Stimulated activated CD4-positive, alpha-beta T cell treated with anti-CD3 and anti-CD28 coated beads, Interleukin-1b, Interleukin-23, amount 100 ng/mL, for 48 hours (primary cell): ENCODE measurements at places on chromosomes 3 and 15.
A peak's percentile ranks its signal among the peaks of the same experiment; 100 is the strongest.

- DNase-seq, result no peak
These were observed 82.8 kb downstream of the EBLN2 start for GRCh38 chr3:73144276-73144675.

- no peak for DNase-seq
These were observed 147.2 kb upstream of the SLC2A2 start for GRCh38 chr3:171173736-171174135.

DNA sequence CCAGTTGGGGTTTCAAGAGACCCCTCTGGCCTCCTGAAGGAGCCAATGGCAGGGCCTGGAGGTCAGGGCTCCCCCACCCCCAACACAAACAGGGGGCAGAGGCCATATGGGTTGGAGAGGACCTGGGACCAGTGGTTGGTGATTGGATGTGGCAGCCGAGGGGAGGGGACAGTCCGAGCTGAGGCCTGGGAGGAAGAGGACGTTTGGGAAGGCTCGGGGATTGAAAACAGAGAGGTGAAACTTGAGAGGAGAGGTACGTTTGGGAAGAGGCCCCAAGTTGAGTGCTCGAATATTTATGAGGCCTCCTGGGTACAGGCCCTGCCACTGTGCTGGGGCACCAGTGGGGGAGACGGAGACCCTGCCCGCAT lies 53.7 kb downstream of the DNAJB8 start:
- no peak for DNase-seq

- DNase-seq, result peak; percentile 50
These were observed 19.5 kb downstream of the XXYLT1 start for GRCh38 chr3:195251336-195252065.

DNA sequence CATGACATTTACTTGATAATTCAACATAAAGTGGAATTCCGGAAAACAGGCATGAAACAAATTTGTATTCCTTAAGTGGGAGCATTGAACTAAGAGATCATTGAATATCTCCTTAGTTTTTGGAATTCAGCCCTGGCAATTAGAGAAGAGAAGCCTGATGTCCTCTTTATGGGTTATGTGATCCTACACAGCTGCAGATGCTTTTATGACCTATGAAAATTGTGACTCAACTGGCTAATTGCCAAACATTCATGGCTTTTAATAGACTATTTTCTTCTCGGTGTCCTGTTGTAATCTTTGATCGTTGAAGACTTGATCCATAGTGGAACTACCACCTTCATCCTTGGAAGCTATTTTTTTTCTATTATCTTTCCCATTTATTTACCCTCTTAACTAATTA lies 46.1 kb downstream of the AGBL1 start:
- DNase-seq, result no peak

DNA sequence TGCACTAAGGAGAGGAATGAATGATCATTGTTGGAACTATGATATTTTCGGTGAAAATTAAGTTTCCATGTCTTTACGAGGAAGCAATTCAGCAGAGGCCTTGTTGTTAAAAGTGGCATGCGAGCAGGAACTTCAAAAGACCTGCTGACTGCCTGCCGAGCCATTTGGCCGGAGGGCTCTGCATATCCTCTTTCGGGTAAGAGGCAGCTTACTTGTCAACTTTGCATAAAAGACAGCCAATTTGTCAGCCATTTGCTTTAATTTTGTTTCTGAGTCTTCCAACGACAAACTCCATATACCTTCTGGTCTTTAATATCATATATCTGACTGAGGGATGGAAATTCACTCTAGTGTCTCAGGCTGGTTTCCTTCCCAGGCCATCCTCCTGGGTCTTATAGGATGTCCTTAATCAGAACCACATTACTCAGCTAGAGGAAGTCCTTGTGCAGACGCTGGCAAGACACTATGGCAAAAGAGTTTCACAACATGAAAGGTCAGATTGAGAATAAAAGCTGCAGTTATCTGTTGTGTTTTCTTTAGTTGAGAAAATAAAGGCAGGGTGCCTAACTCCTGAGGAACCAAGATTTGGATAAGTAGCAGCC lies 128.7 kb upstream of the WNT5A start:
- no peak for DNase-seq

GRCh38 chr15:99371180-99372103 lies 120.2 kb downstream of the LRRC28 start:
- DNase-seq, result no peak

DNA sequence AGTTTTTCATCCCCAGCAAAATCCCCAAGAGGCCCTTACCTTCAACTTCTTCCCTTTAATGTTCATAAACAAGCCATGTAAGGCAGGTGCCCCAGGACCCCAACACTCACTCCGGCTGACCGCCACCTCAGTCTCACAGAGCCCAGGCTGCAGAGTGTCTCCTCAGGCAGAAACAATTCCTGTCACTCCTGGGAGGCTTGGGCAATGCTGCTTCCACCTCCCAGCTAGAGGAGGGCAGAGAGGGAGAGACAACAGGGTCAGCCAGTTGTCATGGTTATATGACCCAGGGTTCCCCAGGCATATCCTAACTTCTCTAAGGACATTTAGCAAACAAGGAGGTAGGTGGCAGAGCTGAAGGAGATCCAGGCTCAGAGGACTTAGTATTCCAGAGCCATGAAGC lies at the start of gene PLIN1:
Gene PLIN1, minus strand, starts transcription at position 156 of the 400 bp plus-strand sequence. CDS start 1,878 bp downstream, outside the sequence.
- no peak for DNase-seq

DNA sequence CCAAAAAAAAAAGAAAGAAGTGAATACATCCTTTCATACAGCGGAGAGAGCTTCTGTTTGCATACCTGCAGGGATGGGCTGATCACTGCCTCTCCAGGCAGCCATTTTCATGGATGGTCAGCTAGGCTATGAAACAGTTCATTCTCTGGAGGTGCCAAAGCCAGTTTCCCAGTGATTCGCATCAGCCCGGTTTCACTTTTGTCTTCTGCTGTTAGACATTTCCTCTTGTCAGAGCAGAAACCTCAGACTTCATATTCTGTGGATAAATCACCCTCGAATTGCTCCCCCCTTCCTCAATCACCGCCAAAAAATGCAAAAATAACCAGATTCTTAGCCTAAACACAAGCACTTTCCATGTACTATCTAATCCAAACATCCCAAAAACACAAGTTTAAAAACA lies 225.6 kb downstream of the ADAMTS9 start:
- DNase-seq, result no peak

GRCh38 chr3:44067431-44067830 lies 174.3 kb upstream of the TOPAZ1 start:
- no peak for DNase-seq

- DNase-seq, result no peak
These were observed 30.6 kb upstream of the CERS3 start for GRCh38 chr15:100559330-100559729.

GRCh38 chr3:104198131-104198530 lies 1168.6 kb upstream of the ALCAM start:
- no peak for DNase-seq

DNA sequence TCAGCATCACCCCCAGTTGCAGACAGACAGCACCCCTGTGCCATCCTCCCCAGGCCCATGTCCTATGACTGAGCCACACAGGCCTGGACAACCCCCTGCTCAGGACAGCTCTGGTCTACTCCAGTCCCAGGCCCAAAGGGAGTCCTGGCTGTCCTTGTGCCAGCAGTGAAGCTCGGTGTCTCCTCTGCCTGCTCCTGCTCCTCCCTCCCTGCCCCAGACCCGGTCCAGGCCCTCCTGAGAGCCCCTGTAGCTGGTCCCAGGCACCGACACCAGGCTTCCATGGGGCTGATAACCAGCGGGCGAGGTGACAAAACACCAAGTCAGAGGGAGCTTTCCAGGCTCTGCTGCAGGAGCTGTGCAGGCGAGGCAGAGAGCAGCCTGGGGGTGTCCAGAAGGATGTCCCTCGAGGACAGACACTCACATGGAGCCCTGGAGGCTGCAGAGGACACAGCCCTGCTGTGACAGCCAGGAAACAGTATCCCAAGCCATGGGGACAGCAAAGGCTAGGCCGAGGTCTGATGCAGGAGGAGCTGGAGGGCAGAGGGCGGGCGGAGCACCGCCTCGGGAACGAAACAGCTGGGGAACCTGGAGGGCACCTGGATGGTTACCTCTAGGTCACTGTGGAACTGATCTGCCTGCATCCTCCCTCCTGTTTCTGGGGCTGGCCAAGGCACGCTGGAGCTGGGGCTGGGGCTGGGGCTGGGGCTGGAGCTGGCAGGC lies 103.8 kb upstream of the PRR20G start:
- no peak for DNase-seq

- no peak for DNase-seq
These were observed 205.0 kb upstream of the MME start for GRCh38 chr3:154875142-154875541.

DNA sequence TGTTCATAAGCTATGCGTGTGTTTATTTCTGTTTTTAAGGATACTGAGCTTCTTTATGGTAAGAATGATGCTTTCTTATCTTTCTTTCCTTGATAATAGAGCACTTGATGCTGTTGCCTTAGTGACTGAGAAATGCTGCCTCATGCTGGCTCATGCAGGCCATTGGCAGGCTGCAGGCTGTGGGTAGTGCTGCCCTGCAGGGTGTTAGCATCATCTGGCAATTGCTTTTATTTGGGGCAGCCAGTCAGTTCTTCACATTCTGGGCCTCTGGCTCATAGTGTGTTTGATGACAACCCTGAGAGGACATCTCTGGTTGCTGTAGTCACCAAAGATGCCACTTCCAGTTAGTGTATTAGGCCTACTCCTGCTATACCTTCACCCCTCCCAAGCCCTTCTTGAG lies 66.2 kb upstream of the ONECUT1 start:
- DNase-seq, result no peak

- no peak for DNase-seq
These were observed 15.1 kb upstream of the BLM start for GRCh38 chr15:90701880-90702630.

DNA sequence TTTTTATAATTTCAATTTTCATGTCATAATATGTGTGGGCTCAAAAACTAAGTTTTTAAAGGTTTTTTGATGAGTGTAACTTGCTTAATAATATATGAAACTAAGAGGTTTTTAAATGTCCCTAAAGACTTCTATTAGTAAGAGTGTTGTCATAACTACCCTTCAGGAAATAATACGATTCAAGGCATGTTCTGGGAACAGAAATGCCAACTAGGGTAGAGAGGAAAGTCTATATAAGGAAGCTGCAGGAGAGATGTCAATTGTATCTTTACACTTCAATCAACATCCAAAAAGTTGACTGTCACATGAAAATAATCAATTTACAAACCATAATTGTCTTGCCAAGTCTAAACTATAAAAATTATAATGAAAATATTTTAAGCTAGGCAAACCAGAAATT lies 76.3 kb downstream of the SMARCC1 start:
- DNase-seq, result no peak

GRCh38 chr15:45136378-45136764 lies 6.6 kb downstream of the DUOX1 start:
- DNase-seq, result no peak

DNA sequence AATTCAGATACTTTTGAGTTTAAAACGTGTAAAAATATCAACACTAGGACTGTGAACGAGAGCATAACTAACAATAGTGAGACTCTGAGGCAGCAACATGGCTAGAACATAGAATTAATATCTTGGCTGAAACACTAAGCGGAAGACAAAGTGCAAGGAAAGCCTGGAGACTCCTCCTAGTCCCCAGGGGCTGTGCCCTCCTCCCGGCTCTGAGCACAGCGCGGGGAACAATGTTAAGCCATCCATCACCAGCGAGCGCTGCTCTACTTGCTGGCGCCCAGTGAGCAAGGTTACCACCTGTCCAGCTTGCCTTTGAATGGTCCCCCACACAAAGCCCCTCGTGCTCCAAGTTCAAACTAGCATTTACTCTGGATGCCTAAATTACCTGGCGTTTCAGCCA lies 436.9 kb downstream of the FOXP1 start:
- no peak for DNase-seq

GRCh38 chr3:64150623-64151207 lies 74.6 kb downstream of the PRICKLE2 start:
- no peak for DNase-seq

- no peak for DNase-seq
These were observed 64.3 kb upstream of the GATM start for GRCh38 chr15:45442507-45443135.

GRCh38 chr3:115912372-115912771 lies 289.1 kb downstream of the GAP43 start:
- no peak for DNase-seq

- DNase-seq, result no peak
These were observed 12.2 kb downstream of the MYLK start for GRCh38 chr3:123871946-123872345.

DNA sequence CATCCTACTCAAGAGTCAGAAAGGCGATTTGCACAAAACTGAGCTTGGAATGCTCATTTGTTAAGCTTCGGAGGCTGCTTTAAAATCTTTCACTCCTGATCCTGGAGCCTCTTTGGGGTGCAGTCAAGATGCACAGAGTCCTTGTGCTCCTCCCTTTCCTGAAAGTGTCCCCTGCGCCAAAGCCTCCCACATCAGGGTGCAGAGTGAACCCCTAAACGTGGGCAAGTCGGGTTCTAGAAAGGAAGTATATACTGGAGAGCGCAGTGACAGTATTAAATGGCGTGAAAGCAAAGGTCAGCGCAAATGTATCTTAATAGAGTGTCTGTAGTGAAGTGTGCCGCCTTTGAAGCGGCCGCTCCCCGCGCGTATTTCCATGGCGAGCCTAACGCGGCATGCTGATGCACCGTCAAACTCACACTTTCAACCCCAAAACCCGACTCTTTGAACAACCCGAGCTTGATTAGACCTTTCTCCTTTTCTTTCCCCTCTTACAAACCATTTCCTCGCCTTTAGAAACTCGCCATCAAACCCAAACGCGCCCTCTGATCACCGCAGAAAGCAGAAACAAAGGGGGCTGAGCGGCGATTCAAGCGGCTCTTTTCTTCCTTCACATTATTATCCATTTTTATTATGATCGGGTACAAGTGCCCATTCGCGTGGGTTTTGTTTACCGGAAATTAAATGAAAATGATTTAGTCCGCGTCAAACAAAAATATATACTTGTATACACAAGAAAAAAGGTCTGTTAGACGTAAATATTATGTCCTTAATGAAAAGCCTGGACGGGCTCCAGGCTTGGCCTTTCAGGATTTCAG lies 18.3 kb downstream of the ZIC4 start:
- no peak for DNase-seq

DNA sequence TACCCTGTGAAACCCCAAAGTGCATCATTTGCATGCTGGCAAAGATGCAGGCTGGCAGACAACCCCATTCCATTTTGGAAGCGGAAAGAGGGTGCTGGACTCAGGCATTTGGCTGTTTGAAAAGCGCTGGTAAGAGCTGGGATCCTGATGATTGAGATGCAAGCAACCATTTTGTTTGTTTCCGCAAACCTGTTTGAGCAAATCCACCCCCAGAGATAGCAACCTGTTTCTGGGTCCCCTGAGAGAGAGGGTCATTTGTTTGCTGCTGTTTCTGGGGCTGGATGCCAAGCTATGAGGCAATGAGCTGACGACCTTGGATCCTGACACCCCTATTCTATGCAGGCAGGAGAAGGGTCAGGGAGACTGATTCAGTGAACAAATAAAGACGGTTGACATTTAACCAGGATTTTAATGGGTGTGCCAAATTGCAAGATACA lies 9.8 kb downstream of the SLC6A1 start:
- no peak for DNase-seq

DNA sequence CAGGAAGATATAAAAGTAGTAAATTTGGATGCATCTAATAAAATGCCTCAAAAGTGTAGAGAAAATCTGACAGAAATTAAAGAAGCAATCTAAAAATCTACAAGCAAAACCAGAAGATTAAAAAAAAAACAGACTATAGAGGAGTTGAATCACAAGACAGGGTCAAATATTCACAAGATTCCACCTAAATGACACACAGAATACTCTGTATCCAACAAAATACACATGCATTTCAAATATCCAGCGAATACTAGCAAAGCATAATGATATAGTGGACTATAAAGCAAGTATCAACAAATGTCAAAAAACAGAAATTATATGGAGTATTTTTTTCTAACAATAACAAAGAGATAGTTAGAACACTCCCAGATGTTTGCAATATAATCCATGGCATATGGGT lies 20.5 kb upstream of the ACTC1 start:
- no peak for DNase-seq

- DNase-seq, result no peak
These were observed 32.2 kb upstream of the GUCA1C start for GRCh38 chr3:108985844-108986243.
